ENCODE measurements at places on chromosomes 4 and X. TPM values are rescaled to one million over a fixed set of nuclear protein-coding genes. Genes with fewer than 3 reads are reported as not detected.

DNA sequence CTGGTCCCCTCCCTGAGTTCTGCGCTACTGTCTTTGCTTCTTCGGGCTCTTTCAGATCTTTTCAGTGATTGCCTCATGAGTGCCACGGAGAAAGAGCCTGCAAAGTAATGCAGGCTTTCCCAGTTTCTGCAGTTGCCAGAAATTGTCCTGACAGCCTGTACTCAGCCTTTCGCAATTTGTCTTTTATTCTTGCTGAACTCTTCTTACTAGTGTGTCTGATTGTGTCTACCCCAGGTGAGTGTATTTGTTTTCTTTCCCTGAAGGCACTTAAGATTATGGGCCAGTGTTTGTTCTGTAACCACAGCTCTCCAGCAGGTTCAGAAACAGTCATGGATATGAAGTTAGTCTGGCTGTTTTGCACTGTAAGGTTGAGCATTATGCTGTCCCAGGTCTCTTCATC is 47.1 kb downstream of the FAM193A start:
- DNase-seq: no peak

DNA sequence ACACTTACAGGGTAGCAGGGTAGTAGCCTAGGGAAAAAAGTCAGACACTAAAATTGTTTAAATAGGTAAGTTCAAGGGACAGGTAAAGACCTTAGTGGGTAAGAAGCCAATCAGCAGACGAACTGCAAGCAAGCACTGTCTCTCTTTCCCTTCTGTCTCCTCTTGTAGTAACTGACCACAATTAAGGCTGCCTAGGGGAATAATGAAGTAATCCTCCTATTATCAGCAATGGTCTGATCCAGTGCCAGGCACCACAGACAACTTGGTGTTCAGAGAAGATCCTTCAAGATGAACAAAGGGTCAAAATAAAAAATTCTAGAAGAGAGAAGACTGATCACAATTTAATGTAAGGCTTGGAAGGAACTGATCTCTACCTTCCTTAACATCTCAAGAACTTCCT is 62.9 kb downstream of the ELOVL6 start:
- DNase-seq: no peak

Gene ASB9
- polyA plus RNA-seq: 13.3 TPM

- DNase-seq: no peak
Measured at GRCh38 chr4:99991741-99992140, 41.7 kb upstream of the H2AZ1 start.

DNA sequence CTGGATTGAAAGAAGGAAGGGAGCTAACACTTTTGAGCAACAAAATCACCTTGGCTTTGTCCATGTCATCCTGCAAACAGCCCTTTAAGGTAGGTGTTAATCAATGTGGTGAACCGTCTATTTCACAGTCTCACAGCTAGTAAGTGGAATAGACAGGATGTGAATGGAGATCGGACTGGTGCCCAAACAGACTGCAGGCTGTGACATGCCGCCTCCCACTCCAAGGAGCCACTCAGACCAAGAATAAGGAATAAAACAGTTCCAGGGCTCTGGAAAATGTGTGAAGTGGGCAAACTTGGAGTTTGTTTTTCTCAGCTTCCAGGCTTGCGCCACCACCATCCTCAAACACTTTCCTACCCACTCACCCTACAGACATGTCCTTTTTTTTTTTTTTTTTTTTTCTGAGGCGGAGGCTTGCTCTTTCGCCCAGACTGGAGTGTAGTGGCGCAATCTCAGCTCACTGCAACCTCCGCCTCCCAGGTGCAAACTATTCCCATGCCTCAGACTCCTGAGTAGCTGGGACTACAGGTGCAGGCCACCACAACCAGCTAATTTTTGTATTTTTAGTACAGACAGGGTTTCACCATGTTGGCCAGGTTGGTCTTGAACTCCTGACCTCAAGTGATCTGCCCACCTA is 57.7 kb upstream of the SEC24B start:
- DNase-seq: no peak

Gene EMCN
- polyA plus RNA-seq: 136 TPM

- DNase-seq: no peak
Measured at GRCh38 chr4:19327364-19327763, 924.3 kb upstream of the SLIT2 start.

Gene RTL5
- 23.7 TPM for polyA plus RNA-seq

GRCh38 chr4:4888695-4889094 is 29.2 kb downstream of the MSX1 start:
- no peak for DNase-seq

Gene SYP
- polyA plus RNA-seq: 2.6 TPM

GRCh38 chrX:3044671-3045070 is 3.4 kb downstream of the ARSF start:
- no peak for DNase-seq

Gene ARMCX1
- 49.1 TPM for polyA plus RNA-seq

DNA sequence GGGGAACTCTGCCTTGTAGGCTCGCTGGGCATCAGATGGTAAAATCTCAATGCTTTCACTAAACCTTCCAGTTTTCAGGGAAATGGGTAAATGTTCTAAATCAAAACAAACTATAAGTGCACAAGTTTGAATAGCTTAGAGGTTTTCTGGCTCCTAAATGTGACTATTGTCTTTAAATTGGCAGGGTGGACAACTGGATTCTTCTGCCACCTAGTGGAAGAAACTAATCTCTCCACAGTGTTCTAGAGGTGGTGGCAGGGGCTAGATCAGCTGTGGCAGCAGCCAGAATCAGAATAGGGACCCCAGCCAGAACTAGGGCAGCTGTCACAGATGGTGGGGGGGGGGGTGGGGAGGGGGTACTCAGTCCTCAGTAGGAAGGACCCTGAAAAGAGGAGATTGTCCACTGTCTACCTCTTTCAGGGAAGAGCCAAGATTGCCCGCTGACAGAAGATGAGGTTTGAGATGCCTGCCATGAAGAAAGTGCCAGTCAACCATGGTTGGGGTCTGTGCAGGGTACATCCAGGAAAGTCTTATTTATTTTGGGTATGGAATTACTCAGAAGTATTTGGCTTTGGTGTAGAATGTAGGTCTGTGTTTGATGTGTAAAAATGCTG is 201.4 kb downstream of the CCNG2 start:
- peak; percentile 49 for DNase-seq

DNA sequence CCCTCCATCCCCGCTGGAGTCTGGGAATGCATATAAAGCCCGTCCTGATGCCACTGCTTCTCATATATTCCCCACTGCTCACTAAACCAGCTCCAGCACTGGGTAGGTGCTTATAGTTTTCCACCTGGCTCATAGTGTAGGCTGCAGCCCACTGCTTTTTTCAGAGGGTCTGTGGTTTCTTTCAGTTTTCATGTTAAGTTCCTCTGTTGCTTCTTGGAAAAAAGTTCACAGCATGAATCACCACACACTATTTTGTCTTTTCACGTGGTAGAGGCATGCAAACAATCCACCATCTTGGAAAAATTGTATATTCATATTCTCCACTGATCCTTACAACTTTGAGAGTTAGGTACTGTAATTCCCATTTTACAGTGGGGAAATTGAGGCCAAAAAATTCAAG is 39.4 kb downstream of the DCLK2 start:
- DNase-seq: no peak

GRCh38 chr4:68693325-68694075 is 23.0 kb upstream of the UGT2B15 start:
- DNase-seq: no peak

- no peak for DNase-seq
Measured at GRCh38 chr4:155795991-155796390, 37.2 kb downstream of the GUCY1B1 start.

DNA sequence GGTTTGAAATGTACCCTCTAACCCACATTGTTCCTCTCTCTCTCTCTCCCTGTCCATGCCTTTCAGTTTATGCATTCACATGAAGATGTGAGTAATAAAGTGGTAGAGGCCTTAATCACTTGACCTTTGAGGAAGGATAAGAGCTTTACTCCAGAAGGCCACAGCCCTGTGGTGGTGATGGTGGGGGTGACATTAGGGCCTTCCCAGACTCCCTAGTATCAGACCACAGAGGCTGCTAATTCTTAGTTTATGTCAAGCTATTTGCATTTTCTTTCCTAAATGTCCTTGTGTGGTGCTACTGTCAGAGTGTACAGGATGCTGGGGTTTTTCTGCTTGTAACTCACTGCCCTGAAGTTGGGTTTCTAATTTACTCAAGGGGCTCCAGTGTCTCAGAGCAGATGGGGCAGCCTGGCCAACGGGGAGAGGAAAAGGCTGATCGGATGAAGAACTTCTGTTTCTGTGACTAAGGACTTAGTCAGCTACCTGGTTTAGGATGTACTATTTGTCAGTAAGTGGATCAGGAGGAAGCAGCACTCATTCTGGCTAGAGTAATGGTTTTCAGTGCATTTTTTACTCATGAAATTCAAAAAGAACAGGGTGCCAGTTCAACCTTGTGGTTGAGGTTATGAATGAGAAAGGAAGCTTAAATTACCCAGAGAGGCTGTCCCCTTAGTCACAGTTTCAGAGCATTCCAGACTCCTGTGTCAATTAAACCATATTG is 509.6 kb upstream of the DIPK2B start:
- DNase-seq: no peak
